ENCODE measurements at places on chromosomes 3 and 15.

- DNase-seq: no peak
These were observed 440.4 kb downstream of the FHIT start for GRCh38 chr3:60810881-60811280.

DNA sequence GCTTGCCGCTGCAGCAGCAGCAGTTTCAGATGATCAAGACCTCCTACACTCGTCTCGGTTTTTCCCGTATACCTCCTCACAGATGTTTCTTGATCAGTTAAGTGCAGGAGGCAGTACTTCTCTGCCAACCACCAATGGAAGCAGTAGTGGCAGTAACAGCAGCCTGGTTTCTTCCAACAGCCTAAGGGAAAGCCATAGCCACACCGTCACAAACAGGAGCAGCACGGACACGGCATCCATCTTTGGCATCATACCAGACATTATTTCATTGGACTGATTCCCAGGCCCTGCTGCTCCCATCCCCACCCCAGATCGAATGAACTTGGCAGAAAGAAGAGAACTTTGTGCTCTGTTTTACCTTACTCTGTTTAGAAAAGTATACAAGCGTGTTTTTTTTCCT, 17.6 kb downstream of the CALML4 start:
- no peak for DNase-seq

- no peak for DNase-seq
These were observed 18.5 kb downstream of the FSTL1 start for GRCh38 chr3:120432150-120432860.

GRCh38 chr3:99678896-99679295, 40.5 kb downstream of the COL8A1 start:
- no peak for DNase-seq

DNA sequence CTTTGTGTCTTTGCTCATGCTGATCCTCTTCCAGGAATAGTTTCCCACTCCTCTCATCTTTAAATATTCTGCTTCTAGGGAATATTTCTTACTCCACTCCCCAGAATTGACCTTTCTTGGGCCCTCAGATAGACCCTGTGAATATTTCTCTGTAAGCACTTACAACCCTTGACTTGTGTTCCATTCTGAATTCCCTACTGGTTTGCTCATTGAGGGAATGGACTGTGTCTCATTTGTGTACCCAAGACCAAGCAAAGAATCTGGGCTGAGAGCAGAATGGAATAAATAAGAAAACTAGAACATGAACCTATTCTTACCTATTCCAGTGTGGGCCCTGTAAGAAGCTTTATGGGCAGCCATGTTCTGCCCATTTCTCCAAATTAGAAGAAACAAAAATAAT, 72.7 kb upstream of the TSPAN3 start:
- DNase-seq: no peak

DNA sequence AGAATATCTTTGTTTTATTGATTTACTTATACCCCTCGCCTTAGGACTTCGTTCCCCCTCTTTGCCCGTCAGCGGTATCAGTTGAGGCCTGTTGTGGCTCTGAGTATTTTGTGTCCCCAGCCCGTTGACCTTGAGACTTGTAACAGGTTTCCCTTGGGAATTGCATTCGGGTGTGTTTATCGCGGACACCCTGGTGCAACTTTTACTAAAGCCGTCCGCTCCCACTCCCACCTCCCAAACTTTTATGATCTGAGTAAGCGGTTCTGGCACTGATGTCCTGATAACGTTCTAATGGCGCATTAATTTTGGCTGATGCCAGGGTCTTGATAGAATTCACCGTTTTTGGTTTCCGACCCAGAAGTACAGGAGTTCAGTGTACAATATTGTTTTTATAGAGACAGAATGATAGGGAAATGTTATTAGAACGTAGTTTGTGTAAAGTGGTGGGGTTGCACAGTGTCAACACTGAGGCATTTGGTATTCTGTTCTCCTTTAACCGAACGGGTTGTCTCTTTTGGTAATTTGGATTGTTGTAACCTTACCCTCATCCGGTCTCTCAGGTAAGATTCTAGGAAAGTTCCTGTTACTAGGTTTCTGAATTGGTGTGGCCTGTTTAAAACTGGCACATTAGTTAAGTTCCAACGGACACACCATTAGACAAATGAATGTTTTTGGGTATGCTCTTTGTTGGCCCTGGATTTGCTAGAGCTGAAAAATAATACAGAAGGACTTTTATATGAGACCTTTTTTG, 47.8 kb downstream of the OIP5 start:
- DNase-seq: no peak

- DNase-seq: no peak
These were observed 81.9 kb downstream of the FAM43A start for GRCh38 chr3:194767446-194768207.

GRCh38 chr3:179860275-179861107, 176.2 kb downstream of the PEX5L start:
- no peak for DNase-seq

GRCh38 chr3:185448107-185448506, 50.7 kb downstream of the TMEM41A start:
- no peak for DNase-seq

DNA sequence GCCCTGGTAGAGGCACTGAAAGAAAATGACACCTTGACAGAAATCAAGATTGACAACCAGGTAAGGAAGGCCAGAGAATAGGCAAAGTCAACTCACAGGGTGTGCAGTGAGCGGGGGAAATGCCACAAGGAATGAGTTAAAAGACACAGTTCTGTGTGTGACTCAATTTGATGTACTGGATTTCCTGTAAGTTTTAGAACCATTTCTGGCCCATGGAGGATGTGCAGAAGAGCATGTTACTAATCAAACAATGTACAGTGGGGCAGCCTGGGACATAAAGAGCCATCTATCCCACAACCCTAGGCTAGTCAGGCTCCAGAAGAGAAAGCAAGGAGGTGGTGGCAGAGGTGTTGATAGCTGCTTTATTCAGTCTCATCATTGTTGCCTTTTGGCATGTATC, 31.2 kb upstream of the TMOD3 start:
- DNase-seq: no peak

DNA sequence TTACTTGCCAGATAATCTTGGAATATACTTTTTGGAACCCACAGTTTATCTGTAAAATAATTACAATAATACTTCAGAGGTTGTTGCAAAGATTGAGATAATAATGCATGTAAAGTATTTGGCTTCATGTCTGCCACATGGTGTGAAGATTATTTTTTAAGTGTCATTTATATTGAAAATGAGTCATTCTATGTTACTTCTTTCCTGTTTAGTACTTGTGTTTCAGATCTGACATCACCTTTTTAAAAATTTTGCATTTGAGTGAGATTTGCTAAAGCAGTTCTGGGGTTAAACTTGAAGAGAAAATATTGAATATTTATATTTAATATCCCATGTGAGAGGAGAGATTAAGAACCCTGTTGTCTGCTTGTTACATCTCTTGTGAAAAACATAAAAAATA, 31.2 kb downstream of the IQGAP1 start:
- no peak for DNase-seq
